CMK (cell line): ENCODE measurements at places on chromosomes 13 and 19.

GRCh38 chr19:7552781-7553180 is 17.3 kb downstream of the PNPLA6 start:
- no peak for DNase-seq

- no peak for DNase-seq
Measured at GRCh38 chr13:101267656-101268055, 148.7 kb downstream of the NALCN start.

DNA sequence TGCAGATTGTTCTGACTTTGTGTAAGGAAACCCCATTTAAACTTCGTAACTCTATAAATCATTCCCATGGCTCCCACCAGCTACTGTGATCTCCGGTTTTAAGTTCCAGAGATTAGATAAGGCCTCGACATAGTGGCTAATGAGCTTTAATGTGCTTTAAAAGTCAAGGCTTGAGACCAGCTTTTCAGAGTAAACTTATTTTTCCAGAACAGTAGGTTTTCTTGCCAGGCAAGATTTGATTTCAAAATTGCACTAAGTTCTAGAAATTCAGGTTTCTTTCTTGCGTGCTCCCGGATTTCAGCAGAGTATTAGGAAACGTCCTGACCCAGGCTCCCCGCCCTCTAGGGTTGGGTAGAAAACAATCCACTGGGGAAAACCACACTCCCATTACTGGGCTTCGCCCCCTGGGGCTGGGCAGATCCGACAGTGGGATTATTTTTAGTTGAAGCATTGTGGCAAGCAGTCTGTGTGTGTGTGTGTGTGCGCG is 43.3 kb downstream of the CRYL1 start:
- DNase-seq: no peak

GRCh38 chr13:45276913-45277312 is 64.1 kb downstream of the TPT1 start:
- DNase-seq: no peak

GRCh38 chr13:39510316-39510695 is 92.7 kb downstream of the LHFPL6 start:
- DNase-seq: no peak

- no peak for DNase-seq
Measured at GRCh38 chr19:46487178-46487801, 8.4 kb downstream of the PNMA8B start.

DNA sequence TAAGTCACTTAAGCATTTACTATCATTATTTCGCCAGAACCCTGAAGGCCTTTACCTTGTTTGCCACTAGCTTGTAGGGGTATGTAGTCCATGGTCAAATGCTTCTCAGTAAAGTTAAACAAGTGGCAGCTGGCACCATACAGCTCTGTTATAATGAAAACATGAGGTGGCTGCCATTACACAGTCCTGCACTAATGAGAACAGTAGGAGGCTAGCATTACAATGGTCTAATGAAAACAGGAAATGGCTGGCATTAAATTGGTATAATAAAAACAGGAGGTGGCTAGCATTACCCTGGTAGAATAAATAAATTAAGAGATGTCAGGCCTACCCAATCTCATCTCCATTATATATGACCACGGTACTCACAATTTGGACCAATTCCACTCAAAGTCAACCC is 107.5 kb downstream of the PCDH17 start:
- DNase-seq: no peak

DNA sequence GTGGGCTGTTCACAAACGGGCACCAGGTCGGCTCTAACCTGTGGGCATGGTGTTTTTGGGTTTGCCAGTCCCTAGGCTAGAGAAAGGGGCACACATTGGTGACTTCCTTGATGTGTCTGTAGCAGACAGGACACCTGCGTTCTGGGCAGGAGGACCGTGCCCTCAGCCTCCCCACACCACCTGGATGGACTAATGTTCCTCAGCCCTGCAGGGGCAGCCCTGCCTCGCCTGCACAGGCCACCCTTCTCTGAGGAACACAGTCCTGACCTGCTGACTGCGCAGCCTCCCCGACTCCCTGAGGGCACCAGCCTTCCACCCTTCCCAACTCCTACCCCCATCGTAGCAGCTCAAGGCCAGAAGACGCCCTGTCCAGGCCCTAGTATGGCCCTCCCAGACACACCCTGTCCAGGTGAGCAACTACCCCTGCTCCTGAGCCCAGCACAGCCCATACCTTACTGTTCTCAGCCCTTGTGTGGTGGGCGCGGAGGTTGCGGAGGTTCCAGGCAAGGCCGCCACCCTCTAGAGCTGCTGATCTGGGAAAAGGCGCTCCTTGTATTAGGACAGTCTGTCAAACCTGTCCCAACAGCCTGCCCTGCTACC is 55.7 kb downstream of the GGACT start:
- no peak for DNase-seq

GRCh38 chr13:54185101-54185500 is 1156.5 kb downstream of the OLFM4 start:
- DNase-seq: no peak

- DNase-seq: no peak
Measured at GRCh38 chr13:28641600-28641926, 17.4 kb upstream of the POMP start.

GRCh38 chr13:45768656-45769479 is 66.7 kb downstream of the CBY2 start:
- no peak for DNase-seq

GRCh38 chr13:48710160-48710559 is 56.4 kb downstream of the CYSLTR2 start:
- no peak for DNase-seq

GRCh38 chr13:49428041-49428763 is 15.7 kb downstream of the CAB39L start:
- no peak for DNase-seq

GRCh38 chr19:28008695-28009094 is 1204.3 kb downstream of the UQCRFS1 start:
- DNase-seq: no peak

DNA sequence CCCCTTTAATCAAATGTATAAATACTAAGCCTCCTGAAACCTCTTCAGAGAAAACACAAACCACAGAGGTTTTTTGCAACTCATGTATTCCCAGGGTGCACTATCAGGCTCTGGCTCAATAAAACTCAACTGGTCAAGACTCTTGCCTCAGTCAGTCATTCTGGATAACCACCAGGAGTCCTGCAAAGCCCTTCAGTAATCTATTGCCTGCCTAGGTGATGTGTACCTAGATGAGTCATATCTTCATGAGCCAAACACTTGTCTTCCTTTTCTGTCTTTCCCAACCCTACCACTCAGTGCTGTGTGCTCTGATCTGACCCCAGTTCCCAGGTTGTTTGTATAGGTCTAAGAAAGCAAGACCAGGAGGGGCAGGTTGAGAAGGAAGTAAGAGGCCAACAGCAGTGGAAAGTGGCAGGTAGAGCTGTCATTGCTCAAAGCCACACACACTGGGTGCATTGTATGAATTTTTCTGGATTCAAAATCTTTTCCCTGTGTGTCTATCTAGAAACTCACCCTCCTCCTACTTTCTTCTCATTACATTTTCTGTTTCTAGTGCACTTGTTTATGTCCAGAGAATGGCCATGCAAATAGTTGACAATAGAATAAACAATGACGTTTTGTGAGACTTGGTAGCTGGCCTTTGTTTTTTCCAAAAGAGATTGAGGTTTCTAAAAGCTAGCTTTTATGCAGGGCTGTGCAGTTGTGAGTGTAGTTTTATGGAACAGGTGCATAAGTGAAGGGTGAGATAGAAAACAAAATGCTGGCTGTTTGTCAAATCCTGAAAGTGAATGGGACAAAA is 48.1 kb downstream of the PSG1 start:
- DNase-seq: no peak

- DNase-seq: no peak
Measured at GRCh38 chr13:109400209-109400608, 386.2 kb downstream of the IRS2 start.

DNA sequence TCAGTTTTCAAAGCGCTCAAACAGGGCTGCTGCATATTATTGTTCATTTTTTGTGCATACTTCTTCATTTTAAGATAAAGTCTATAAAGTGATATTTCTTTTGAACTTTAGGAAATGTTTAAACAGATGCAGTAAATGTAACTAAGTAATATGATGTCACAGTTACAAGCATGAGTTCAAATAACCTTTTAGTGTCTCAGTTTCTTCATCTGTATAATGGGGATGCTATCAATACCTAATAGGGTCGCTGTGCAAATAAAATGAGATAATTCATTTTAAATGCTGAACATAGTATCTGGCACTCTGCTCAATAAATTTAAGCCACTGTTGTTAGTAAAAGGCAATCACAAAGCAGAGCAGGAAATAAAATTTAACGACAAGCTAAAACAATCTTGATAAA is 97.5 kb downstream of the UGGT2 start:
- DNase-seq: no peak

DNA sequence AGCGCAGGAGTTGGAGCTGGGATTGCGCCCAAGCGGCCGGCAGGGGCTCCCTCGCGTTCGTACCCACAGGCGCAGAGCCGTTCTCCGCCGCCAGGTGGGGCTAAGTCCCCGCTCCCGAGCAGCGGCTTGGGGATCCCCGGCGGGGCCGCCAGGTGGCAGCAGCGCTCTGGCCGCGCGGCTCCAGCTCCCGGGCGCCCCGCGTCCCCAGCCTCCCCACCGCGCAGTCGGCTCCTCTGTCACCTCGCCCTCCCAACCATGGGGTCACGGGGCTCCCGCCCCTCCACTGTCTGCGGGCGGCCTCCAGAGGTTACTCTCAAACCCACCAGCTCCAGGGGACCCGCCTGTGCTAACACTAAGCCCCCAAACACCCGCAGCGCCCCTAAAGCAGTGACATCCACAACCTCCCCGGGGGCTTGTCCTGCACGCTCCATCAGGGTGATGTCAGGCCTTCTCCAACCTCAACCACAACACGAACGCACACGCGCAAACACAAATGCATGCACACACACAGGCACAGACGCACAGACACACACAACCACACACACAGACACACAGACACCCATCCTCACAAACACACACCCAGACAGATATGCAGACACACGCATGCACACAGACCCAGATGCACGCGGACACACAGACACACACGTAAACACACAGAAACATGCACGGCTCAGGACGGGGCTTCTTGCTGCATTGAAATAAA is 18.4 kb upstream of the KCTD15 start:
- peak; percentile 55 for DNase-seq

DNA sequence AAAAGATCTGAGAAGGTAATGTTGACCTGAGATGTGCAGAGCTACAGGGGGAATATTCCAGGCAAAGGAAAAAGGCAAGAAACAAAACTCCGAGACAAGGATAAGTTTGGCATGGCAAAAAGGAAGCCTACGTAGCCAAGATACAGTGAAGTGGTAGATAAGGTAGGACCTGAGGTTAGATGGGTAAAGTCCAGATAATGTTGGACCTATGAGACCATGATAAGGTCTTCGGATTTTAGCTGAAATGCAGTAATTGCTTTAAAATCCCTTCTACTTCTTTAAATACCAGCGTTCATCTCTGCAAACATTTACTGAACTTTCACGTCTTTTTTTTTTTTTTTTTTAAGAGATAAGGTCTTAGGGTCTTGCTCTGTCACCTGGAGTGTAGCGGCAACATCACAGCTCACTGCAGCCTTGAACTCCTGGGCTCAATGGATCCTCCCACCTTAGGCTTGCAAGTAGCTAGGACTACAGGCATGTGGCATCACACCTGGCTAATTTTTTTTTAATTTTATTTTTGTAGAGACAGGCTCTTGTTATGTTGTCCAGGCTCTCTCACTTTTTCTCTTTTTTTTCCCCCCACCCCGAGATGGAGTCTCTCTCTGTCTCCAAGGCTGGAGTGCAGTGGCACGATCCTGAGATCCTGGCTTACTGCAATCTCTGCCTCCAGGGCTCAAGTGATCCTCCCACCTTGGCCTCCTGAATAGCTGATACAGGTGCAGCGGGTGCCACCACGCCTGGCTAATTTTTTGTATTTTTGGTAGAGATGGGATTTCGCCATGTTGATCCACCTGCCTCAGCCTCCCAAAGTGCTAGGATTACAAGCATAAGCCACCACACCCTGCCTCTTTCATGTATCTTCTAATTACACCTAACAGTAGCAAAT is 4.2 kb upstream of the WBP4 start:
- DNase-seq: no peak

DNA sequence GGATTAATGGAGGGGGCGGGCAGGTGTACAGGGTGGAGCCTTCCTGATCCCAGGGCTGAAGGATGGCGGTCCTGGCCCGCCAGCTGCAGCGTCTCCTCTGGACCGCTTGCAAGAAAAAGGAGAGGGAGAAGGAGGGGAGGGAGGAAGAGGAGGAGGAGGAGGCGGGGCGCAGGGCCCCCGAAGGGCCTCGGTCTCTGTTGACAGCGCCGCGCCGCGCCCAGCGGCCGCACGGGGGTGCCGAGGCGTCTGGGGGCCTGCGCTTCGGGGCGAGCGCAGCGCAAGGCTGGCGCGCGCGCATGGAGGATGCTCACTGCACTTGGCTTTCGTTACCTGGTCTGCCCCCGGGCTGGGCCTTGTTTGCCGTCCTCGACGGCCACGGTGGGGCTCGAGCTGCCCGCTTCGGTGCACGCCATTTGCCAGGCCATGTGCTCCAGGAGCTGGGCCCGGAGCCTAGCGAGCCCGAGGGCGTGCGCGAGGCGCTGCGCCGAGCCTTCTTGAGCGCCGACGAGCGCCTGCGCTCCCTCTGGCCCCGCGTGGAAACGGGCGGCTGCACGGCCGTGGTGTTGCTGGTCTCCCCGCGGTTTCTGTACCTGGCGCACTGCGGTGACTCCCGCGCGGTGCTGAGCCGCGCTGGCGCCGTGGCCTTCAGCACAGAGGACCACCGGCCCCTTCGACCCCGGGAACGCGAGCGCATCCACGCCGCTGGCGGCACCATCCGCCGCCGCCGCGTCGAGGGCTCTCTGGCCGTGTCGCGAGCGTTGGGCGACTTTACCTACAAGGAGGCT is at the start of gene PPM1N:
Gene PPM1N (plus strand): TSS at position 33 of the 785 bp plus-strand sequence. CDS start 30 bp downstream, at position 63.
- DNase-seq: no peak

GRCh38 chr19:19540715-19541515 is 2.9 kb downstream of the CILP2 start:
- no peak for DNase-seq

- no peak for DNase-seq
Measured at GRCh38 chr13:29956853-29957252, 106.4 kb upstream of the UBL3 start.

GRCh38 chr19:49556412-49557398 is 23.7 kb downstream of the NOSIP start:
- DNase-seq: no peak

- DNase-seq: no peak
Measured at GRCh38 chr13:47991859-47992258, 9.2 kb downstream of the SUCLA2 start.

DNA sequence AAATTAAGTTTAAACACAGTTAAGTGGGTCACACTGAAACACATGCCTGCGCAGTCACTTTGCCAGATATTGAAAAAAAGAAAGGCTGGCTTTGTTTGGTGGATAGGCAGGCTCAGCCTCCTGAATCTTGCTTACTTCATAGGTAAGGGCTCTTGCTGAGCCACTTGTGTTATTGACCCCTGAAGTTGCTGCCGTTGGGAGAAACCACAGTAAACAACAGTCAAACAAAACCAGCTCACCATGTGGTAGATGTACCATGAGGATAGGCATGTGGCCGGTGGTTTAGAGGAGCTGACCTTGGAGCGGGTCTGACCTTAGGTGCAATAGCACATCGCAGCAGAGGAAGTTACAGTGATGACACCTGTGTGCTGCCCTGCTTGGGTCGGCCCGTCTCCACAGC is 52.2 kb downstream of the SPATA13 start:
- no peak for DNase-seq
